ENCODE measurements at places on chromosomes 5 and 9.

DNA sequence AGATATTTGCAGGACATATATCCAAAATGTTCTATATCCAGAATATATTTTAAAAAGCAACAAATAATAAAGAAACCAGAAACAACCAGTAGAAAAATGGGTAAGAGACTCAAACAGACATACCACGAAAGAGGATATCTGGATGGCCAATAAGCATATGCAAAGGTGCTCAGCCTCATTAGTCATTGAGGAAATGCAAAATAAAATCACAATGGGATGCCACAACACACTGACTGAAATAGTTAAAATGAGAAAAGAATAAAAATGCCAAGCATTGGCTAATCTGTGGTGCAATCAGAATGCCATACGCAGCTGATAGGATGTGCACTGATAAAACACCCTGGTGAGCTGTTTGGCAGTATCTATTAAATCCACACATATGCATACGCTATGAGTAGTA is 265.8 kb upstream of the ANKH start:
- DNase-seq: no peak

DNA sequence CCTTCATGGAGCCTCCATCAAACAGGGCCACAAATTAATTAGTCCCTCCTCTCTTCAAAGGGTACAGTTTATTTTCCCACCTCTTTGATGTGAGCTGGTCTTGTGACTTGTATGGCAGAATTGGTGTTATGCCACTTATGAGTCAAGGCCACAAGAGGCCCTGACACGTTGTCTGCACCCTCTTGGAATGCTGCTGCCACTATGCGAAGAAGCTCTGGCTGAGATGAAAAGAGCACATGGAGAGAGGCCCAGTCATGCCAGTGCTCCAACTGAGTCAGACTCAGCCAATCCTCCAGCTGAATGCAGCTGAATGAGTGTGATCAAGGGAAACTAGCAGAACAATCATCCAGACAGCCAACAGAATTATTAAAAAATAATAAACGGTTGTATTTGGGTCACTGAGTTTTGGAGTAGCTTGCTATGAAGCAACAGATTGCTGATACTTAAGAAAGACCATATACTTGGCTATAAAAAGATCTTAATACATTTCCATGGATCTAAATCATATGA is 128.3 kb downstream of the MARCHF11 start:
- peak; percentile 87 for DNase-seq

GRCh38 chr5:9335754-9336495 is 209.9 kb downstream of the SEMA5A start:
- no peak for DNase-seq

- DNase-seq: peak; percentile 21
Measured at GRCh38 chr9:105690742-105691141, 3.6 kb upstream of the TMEM38B start.

DNA sequence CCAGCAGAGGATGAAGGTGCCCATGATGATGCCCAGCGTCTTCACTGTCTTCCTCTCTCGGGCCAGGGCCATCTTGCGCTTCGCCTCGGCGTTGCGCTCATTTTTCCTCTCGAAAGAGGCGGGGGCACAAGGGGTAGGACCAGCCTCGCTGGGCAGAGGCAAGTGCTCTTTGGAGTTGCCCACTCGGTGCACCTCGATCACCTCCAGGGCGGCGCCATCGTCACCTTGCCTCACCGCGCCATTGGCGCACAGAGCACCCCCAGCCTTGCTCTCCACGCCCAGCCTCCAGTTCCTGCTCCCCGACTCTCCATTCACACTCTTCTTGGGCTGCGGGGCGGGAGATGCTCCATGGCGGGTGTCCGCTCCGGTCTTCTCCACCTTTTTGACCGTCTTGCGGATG is 1.6 kb downstream of the HTR1A start:
- no peak for DNase-seq

DNA sequence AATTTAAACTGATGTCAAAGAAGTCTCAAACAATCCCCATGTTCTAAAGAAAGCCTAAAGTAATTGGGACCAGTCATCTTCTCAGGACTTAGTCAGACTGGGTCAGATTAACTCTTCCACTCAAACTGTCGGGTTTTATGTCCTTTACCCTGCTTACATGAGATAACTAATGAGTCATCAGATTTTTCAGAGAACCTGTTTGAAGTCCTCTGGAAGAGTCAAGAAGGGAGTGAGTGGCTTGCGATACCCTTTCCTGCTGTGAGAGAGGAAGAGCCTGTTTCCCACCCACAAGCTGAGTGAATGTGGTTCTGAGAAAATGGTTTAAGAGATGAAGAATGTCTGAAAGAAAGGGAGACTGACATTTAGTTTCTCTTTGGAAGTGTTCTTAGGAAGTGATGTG is 1866.7 kb upstream of the C9orf72 start:
- DNase-seq: peak; percentile 53

- DNase-seq: no peak
Measured at GRCh38 chr5:53219610-53220009, 110.1 kb upstream of the MOCS2 start.

DNA sequence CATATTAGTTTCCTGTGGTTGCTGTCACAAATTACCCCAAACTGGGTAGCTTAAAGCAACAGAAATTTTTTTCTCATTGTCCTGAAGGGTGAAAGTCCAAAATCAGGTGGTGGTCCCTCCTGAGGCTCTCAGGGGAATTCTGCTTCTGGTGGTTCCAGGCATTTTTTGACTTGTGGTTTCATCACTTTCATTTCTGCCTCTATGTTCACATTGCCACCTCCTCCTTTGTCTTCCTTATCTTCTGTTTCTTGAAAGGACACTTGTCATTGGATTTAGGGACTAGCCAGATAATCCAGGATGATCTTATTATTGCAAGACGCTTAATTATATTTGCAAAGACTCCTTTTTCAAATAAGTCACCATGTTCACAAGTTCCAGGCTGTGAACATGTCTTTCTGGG is 43.2 kb downstream of the KCNMB1 start:
- no peak for DNase-seq

- no peak for DNase-seq
Measured at GRCh38 chr9:78939311-78940065, 632.3 kb upstream of the TLE4 start.

DNA sequence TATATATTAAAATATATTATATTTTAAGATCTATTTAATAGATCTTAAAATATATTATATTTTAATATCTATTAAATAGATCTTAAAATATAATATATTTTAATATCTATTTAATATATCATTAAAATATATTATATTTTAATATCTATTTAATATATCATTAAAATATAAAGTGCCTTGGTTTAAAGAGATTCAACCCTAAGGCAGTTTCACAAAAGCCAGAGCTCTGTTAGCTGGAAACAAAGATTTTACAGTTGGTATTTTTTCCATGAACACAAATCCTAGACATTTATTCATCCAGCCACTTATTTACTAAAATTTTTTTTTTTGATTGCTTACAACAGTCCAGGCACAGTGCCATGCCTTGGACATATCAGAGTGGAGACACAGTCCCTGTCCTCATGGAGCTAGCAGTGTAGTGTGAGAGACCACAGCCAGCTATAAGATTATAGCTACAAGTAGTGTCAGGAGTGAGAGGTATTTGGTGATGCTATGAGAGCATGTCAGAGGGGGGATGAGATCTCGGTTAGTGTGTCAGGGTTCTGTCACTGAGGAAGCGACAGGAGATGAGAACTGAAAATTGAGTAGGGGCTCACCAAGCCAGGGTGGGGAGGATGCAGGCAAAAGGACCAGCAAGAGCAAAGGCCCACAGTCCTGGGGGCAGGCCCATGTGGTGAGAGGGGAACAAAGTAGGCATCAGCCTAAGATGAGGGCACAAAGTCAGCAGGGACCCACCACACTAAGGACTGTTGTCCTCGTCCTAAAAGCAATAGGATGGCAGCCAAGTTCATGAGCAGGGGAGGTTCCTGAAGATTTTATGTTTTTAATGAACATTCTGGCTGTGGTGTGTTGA is 74.5 kb downstream of the FBXO38 start:
- no peak for DNase-seq

DNA sequence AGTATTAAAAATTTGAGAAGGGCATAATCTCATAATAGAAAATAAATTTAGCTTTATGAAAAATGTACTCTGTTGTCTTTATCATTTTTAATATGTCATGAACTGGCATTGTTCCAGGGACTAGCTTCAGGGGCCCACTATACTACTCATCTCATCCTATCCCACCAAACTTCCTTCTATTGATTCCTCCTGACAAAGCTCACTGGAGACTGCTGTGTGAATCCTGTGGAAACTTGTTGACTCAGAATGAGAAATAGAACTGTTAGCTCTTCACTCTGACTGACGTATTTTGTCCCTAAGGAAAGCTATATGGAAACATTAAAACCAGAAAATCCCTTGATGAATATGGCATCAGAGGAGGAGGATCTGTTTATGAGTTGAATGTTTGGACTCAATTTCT is 29.8 kb upstream of the BNIP1 start:
- no peak for DNase-seq

DNA sequence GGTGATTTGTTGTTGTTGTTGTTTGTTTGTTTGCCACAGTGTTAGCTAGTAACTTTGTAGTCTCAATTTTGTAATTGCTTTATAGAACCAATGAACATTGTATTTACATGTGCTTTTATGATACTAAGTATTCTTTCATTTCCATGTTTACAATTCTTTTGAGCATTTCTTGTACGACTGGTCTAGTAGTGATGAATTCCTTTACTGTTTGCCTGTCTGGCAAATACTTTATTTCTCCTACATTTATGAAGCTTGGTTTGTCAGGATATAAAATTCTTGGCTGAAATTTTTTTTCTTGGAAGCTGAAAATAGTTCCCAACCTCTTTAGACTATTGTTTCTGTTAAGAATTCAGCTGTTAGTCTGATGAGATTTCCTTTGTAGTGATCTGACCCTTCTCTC is 55.6 kb upstream of the SNCAIP start:
- DNase-seq: no peak

GRCh38 chr5:137506296-137506695 is 7.2 kb upstream of the SPOCK1 start:
- no peak for DNase-seq

DNA sequence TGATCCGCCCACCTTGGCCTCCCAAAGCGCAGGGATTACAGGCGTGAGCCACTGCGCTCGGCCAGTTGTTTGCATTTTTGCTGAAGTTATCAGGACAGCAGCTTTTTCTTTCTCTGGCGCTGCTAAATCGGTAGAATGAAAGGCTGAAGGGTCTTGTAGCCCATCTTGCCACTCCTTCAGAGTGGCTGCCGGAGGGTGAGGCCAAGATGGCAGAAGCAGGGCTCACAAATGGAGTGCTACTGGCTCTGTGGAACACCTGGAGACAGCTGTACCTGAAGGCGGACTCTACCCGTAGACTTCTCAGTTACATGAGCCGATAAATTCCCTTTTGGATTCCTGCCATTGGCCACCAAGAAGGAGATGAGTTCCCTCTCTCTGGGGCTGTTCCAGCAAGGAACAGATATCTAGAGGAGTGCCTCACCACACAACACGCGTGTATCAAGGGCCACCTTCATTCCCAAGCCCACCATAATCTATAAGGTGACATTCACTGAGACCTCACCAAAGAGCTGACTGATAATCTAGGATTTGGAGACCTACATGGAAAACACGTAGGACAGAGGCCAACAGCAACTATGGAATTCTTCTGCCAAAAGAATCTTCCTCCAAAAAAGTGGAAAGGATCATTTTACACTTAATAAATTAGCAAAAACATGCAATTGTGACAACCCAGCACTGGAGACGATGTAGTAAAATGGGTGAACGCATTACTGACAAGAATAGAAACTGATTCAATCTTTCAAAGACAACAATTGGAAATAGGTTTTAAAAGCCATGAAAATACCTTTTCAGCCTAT is 21.8 kb downstream of the STK10 start:
- no peak for DNase-seq

DNA sequence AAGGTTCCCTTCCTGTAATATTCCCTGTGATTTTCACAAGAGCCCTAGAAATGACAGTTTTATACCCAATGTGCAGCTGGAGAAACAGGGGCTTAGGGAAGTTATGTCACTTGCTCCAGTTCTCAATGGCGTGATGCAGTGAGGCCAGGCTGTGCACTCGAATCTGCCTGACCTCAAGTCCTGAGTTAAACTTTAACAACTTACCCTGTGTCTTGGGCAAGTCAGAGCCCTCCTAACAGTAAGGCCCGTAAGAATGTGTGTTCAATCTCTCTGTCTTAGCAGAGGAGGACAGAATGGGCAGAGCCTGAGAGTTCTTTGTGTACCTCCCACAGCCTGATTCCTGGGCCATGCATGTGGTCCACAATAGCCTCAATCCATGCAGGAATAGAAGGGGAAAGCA is 181.1 kb downstream of the TRIM32 start:
- no peak for DNase-seq

- DNase-seq: no peak
Measured at GRCh38 chr5:162593881-162594280, 526.3 kb downstream of the GABRG2 start.

DNA sequence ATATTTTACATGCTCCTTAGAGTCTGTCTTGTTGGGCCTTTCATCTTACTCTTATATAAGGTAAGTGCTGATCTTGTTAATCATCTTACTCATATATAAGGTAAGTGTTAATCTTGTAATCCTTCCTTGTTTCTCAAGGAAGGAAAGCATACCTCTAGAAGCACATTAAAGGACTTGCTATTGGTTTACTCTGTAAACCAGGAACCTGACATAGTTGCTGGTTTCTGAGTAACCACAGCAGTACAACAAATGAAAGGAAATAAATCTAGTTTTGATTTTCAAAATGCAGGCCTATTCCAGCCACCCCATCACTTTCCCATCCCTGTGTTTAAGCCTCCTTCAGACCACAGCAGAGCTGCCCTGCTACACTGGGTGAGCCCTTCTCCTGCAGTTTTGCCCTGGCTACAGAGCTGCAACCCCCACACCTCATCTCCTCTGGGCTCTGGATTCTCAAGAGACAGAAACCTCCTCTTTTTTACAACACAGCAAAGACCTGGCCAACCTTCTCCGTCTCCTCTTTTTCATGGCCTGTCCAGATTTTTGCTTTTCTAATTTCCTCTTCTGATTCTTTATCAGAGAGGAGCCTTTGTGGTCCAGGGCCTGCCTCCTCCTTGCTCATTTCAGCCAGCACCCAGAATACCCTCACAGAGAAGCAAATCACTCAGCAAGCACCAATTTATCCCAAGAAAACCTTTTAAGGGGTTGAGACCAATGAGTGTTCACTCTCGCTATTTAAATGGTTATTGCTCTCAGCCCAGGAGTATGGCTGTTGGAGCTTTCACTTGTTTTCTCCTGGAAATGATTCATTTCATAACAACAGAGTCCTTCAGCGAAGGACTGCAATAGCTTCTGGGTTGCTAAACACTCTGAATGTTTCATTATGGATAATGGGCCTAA is 103.2 kb downstream of the FSTL4 start:
- DNase-seq: no peak

DNA sequence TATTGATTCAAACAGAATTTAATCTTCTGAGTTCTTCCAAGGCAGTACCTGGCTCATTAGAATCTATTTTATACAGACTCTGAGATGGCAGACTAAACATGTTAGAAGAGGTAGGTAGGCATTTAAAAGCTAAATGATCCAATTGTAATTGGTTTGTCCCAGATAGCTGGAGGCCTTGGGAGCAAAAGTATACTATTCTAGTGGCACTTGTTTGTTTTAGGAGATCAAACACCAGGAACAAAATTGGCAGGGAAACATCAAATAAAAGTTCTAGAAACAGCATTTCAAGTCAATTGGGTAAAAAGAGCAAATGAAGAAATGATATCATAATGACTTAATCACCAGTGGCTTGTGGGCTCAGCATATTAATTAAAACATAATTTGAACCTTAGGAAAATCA is 521.4 kb downstream of the PRR16 start:
- no peak for DNase-seq

- DNase-seq: no peak
Measured at GRCh38 chr9:122446819-122447484, 30.8 kb downstream of the OR1J1 start.

Data from M059J (cell line).